ENCODE measurements at places on chromosomes 1 and 21.

GRCh38 chr1:172711558-172711957 is 52.7 kb downstream of the FASLG start:
- no peak for DNase-seq

DNA sequence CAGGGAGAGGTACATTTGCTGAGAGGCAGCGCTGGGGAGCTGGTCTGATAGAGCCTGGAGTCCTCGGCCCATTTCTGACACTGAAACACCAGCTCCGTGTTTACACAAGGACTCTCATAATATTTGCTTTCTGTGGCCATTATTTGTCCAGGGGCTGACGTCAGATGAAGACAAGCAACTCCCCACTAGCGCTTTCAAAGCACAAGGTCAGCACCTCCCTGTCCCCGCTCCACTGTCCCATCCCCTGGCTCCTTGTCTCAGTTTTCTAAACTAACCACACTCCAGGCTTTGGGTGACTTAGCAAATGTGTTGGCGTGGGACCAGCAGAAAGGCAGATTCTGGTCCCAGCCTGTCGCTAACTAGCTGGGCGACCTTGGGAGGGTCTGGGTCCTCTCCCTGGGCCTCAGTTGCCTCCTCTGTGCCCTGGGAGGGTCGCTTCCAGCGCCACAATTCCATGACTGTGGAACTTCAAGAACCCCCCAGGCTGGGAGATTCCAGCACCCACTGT is 37.4 kb upstream of the ZBTB40 start:
- peak; percentile 22 for DNase-seq

GRCh38 chr1:42195841-42196240 is 31.3 kb upstream of the GUCA2A start:
- peak; percentile 41 for DNase-seq

GRCh38 chr1:9112961-9113880 is 15.7 kb downstream of the GPR157 start:
- DNase-seq = peak; percentile 55

DNA sequence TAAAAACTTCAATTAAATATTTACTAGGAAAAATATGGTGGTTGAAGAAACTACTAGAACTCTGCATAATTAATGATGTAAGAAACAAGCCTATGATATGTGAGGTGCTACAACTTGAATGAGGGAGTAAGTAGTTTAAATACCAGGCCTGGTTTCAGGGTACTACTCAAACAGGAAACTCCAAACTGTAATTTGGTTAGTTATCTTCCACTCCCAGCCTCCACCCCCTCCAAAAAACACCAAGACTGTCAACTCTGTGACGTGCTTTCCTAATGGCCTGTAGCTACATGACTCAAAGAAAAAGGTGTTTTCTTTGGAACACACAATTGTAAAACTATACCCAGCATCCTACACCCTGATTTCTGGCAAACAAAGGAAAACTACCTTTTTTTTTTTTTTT is 55.9 kb upstream of the RCC1 start:
- no peak for DNase-seq

- no peak for DNase-seq
These were observed 7.4 kb downstream of the ARHGEF16 start for GRCh38 chr1:3461934-3462275.

DNA sequence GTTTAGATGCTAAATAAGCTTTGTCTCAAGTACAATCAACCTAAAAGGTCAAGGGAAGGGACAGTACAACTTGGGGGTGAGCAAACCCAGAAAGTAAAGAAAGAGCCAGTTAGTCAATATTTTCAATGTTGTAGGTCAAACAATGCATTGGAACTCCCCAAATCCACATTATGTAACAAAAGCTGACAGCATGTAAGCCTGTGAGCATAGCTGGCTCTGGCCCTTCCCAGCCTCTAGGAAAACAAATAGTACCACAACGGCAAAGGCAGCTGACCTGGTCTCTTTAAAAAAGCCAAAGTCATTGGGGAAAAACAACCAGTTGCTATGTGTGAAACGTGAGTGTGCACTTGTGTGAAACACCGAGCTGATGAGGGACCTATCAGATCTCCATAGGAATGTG is 3.4 kb downstream of the CBR1 start:
- no peak for DNase-seq

DNA sequence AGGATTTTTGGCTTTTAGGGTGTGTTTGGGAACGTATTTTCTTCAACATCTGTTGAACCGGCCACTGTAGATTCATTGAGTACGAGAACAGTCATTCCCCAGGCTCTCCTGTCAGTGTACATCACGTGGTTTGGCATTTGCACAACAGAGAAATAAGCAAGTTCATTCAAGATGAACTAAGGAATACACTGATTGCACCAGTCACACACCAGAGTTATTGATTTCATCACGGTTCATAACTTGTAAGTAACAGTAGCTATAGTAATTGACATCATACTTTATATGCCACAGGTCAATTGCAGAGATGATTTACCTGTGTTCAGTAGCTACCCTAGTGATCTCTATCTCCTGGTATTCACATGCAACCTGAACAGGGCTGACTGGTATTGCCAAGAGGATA is 90.7 kb upstream of the ETS2 start:
- no peak for DNase-seq

GRCh38 chr1:32894019-32894600 is 7.1 kb downstream of the TMEM54 start:
- DNase-seq = no peak

DNA sequence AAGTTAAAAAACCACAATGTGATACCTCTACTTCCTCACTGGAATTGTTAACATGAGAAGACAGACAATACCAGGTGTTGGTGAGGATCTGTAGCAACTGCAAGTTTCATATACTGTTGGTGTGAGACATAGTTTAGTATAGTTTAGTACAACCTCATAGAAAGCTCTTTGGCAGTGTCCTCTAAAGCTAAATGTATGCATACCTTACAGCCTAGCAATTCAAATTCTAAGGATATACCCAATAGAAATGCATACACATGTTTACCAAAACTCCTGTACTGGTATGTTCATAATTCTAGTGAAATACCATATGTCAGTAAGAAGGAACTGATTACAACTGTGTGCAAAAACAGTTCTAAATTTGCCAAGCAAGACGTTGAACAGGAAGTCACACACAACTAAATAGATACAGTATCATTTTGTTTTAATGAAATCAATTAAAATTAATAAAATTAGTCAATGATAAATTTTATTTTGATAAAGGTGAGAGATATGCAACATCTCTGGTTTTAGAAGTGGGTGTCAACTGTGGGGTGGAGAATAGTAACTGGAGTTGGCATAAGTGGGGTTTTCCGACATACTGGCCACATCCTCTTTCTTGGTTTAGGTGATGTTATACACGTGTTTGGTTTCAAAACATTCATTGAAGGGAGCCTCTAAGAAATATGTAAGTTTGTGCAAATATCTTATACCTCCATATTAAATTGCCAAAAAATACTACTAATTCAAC is 450.7 kb downstream of the PTPRC start:
- no peak for DNase-seq

DNA sequence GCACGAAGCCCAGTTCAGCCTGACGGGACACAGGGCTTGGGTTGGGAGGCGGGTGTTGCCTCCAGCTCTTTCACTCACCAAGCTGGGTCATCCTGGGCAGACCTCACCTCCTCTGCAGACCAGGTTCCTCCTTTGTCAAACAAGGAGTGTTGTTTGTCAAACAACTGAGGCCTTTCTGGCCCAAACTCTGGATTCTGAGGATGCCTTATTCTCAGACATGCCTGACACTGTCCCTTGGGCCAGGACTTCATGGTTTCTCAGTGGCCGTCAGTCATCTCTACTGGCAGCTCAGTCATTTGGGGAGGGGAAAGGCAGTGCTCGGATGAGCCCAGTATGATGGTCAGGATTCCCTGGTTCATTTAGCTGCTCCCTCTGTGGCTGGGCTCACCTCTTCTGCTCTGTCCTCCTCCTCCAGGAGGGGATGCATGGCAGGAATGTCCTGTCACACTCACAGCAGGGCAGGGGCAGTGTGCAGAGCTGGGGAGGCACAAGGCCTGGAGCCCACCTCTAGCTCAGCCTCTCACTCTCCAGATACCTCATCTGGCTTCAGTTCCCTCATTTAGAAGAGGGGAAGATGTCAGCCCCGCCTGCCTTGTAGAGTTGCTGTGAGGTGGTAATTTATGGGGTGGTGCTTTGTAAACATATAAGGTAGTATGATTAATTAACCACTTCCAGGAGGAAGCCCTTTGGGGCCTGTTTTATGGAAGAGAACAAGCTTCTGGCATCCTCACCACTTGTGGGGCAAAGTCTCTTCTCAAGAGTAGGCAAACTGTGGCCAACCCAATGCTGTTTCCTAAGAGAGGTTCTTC is 20.6 kb downstream of the SLC2A1 start:
- no peak for DNase-seq

- no peak for DNase-seq
These were observed 42.0 kb upstream of the CCSAP start for GRCh38 chr1:229384822-229385221.

DNA sequence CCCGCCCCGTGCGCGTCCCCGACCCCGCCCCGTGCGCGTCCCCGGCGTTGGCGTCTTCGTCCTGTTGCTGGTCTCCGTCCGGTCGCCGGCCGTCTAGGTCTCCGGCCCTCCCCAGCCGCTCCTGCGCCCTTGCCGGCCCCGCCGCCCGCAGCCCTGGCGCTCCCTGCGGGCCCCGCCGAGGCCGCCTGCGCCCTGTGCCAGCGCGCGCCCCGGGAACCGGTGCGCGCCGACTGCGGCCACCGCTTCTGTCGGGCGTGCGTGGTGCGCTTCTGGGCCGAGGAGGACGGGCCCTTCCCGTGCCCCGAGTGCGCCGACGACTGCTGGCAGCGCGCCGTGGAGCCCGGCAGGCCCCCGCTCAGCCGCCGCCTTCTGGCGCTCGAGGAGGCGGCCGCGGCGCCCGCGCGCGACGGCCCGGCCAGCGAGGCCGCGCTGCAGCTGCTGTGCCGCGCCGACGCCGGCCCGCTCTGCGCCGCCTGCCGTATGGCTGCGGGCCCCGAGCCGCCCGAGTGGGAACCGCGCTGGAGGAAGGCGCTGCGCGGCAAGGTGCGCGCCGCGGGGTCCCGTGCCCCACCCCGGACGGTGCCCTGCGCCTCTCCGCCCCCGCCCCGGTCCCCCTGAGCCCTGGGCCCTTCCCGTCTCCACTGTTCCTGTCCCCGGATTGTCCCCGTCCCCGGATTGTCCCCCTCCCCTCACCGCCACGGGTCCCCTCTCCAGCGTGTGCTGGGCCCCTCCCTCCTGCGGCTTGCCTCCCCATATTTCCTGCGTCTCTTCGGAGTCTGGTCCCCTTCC is at the start of gene RNF187:
TSS of gene RNF187 (plus strand) at position 47 of the 789 bp plus-strand sequence.
- peak; percentile 7 for DNase-seq

- no peak for DNase-seq
These were observed 5.7 kb downstream of the RAP1A start for GRCh38 chr1:111625276-111625675.

GRCh38 chr1:150464422-150464826 is 22.8 kb upstream of the TARS2 start:
- peak; percentile 66 for DNase-seq

- no peak for DNase-seq
These were observed 16.1 kb upstream of the DPYD start for GRCh38 chr1:97936976-97937375.

DNA sequence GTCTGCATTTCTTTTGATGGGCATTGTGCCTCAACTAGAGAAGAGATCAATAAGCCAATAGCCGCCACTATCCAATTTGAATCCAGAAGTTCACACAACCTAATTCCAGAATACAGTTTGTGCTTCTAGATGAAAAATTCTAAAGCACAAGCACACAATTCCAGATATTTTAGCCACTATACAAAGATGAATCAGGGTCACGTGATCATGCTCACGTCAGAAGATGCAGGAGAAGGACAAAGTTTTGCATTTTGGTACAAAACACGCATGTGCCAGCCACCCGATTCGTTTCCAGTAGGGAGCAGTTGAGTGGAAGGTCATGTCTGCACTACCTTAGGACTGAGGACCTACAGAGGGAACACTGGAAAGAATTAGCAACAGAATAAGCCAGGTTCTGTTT is 3.6 kb downstream of the KCNJ15 start:
- DNase-seq = peak; percentile 26

- peak; percentile 41 for DNase-seq
These were observed 22.3 kb downstream of the KNCN start for GRCh38 chr1:46529031-46529630.

DNA sequence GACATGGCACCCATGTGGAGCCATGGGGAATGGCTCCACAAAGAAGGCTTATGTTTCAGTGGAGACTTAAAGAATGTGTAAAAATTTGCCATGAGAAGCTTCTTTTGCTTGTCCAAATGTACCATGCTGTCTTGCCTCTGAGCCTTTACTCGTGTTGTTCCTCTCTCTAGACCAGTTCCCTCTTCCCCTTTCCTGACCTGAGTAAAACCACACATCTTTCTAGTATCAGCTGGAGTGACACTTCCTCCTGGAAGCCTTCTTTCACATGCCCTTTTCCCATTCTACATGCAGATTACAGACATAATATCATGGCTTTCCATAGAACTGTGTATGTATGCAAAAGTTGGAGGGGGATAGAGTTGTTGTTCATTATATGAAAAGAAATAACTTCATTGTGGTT is 13.6 kb upstream of the GPX7 start:
- DNase-seq = no peak

GRCh38 chr1:156126043-156126629 is 11.6 kb downstream of the LMNA start:
- peak; percentile 98 for DNase-seq

DNA sequence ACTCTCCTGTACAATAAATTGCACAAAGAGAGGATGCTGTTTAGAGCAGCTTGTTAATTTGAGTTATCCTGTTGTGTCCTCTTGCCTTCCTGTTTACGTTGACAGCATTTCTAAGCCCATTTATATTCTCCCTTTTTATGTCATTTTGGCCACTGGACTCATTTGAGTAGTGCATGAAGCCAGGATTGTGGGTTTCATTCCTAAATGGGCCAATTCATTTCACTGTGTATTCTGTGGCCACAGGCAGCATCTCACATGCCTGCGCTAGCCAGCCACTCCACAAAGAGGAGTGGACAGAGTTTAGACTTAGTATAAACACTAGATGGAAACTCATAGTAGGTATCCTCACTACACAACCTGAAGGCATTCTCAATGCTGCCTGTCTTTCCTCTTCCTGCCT is 73.4 kb downstream of the DTL start:
- DNase-seq = no peak

Measured in kidney tubule cell (primary cell).